ENCODE measurements at places on chromosomes 12 and 14.

DNA sequence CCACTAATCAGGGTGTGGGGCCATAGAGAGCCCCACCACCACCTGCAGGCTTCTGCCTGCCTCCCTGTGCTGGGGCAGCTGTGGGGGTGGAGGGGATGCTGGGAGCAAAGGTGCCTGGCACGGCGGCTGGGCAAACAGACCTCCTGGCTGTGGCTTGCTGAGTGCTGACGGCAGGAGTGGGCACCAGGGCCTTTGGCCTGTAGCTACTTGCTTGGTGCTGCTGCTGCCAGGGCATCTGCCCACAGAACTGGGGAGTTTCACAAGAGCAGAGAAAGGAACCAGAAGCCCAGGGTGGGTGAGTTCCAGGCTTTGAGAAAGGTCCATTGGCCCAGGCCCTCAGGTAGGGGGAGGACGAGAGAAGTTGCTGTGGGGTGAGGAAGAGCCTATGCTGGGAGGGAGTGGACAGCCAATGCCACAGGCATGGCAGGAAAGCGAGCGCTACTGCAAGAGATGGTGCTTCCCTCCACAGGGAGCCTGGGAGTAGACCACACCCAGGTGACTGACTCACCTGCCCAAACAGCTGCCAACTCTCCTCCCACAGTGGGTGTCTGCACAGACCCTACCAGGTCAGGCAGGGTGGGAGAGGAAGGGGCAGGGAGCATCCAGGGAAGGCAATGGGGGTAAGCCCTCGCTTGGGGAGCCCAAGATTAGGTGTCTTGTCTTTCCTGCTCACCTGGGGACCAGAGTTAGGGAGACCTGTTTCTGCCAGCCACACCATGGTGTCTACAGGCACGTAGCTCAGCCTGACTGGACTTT is 39.0 kb upstream of the HDAC7 start:
- no peak for DNase-seq

- DNase-seq: no peak
These were observed 15.8 kb downstream of the NID2 start for GRCh38 chr14:52053044-52053443.

- DNase-seq: no peak
These were observed 18.3 kb downstream of the NOC4L start for GRCh38 chr12:132162508-132163031.

DNA sequence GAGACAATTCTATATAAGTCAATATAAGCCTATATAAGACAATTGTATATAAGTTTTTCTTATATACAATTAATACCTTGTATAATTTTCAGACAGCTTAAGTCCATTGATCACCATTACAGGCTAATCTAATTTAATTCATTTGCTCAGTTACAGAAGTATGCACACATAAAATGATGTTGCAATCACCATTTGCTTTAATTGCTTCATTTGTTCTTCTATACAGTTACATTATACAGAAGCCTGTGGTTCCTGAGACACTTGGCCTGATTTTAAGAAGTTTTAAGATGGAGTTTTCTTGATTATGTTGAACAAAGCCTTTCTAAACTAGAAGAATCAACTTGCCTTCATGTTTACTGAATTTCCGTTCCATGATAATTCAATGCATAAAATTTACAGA is 314.6 kb upstream of the PDE3A start:
- no peak for DNase-seq

- DNase-seq: no peak
These were observed 22.0 kb downstream of the TTC9 start for GRCh38 chr14:70663707-70664179.

- DNase-seq: no peak
These were observed 60.2 kb downstream of the TBX3 start for GRCh38 chr12:114623737-114624136.

DNA sequence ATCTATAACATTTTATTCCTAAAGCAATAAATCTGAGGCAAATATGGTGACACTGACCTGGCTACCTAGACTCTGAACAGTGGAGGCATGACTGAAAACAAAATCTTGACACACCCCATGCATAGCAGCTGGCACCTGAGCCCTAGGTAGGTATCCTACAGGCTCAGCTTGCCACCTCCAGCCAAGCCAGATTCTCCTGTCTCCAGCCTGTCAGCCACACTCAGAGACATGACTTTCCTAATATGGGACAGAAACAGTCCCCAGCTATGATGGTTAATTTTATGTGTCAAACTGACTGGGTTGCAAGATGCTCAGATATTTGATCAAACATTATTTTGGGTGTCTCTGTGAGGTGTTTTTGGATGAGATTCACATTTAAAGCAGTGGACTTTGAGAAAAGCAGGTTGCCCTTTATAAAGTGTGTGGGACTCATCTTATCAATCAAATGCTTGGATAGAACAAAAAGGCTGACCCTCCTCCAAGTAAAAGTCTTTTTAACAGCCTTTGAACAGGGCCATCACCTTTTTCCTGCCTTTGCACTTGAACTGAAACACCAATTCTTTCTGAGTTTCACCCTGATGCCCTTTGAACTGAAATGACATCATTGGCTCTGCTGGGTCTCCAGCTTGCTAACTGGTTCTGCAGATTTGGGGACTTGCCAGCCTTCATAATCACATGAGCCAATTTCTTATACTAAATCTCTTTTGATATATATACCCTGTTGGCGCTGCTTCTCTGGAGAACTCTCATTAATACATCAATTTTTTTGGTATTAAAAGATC is 125.4 kb downstream of the LLPH start:
- DNase-seq: no peak

DNA sequence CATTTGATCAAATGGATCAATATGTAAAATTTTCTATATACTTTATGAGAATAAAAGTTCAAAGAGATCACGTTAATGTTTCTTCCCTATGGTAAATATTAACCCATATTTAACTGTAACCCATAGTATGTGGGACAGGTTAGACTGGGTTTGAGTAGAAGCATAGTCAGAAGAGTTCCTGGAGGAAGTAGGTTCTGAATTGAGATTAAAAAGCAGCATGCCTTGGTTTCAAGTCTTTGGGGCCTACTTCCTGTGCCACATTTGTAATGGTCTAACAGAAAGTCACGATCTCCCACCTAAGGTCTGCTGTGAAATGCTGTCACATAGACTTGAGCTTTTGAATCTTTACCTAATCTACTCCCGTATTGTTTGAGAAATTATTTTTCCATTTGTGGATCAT is 63.8 kb downstream of the FIGNL2 start:
- no peak for DNase-seq

GRCh38 chr14:65792208-65792905 is 379.8 kb downstream of the FUT8 start:
- DNase-seq: no peak

- DNase-seq: no peak
These were observed 90.8 kb downstream of the NTF3 start for GRCh38 chr12:5522432-5523335.

- no peak for DNase-seq
These were observed 75.2 kb downstream of the FIGNL2 start for GRCh38 chr12:51773145-51773869.

GRCh38 chr12:53973236-53974042 is 513 bp downstream of the HOXC11 start:
- no peak for DNase-seq

- no peak for DNase-seq
These were observed 3.4 kb downstream of the GDF11 start for GRCh38 chr12:55746174-55746912.

DNA sequence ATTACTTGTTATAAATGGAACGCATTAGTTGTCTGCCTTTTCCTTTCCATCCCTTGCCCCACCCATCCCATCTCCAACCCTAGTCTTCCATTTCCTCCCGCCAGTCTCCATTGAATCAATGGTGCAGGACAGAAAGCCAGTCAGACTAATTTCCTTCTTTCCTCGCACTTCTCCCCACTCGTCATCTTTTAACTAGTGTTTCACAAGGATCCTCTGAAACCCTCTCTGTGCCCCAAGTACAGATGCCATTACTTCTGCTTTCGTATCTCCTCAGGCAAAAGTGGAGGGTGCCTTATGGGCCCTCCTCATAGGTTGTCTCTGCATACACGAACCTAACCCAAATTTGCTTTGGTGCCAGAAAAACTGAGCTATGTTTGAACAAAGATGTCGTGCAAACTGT is 4.2 kb downstream of the DAZAP2 start:
- no peak for DNase-seq

- no peak for DNase-seq
These were observed 62.1 kb downstream of the ACACB start for GRCh38 chr12:109178532-109178931.

GRCh38 chr12:117749431-117749830 is 219.4 kb downstream of the KSR2 start:
- DNase-seq: no peak

DNA sequence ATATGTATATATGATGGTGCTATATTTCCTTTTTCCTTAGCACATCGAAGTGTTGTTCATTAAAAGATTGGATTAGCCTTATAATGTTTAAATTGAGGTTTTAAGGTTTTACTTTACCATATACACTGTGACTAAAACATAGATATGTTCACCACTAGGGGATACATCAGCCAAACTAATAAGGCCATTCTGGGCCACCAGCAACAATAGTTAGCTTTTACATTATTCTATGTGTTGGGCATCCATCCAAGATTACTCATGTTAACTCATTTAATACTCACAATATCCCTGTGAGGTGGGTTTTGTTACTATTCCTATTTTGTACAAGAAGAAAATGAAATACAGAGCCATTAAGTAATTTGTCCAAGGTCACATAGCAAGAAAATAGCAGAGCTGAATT is 202.6 kb upstream of the AVPR1A start:
- no peak for DNase-seq

- no peak for DNase-seq
These were observed 17.1 kb downstream of the SMCO2 start for GRCh38 chr12:27463511-27464219.

DNA sequence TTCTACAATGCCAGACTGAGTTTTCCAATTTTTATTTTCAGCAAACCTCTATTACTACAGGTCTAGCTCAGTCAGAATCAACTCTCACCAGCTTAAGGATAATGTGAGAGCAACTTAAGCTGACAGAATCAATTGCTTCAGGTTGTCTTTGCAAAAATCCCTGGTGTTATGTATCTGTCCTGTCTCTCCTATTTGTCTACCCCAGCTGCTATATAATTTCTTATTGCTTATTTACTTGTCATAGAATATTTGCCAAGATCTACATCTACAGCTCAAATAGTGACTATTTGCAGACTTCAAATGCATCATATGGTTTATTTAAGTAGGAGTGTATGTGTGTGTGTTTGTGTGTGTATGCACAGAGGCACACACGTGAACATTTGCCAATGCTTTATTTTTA is 54.1 kb downstream of the FOXG1 start:
- no peak for DNase-seq

- DNase-seq: no peak
These were observed 10.6 kb downstream of the MCRS1 start for GRCh38 chr12:49557187-49557916.

GRCh38 chr12:14167005-14167628 is 185.7 kb upstream of the GRIN2B start:
- no peak for DNase-seq

GRCh38 chr12:104568935-104569334 is 112.2 kb downstream of the CHST11 start:
- DNase-seq: no peak

GRCh38 chr12:28232211-28232928 is 42.1 kb downstream of the CCDC91 start:
- DNase-seq: no peak

GRCh38 chr14:32713856-32714255 is 224.8 kb upstream of the NPAS3 start:
- no peak for DNase-seq

DNA sequence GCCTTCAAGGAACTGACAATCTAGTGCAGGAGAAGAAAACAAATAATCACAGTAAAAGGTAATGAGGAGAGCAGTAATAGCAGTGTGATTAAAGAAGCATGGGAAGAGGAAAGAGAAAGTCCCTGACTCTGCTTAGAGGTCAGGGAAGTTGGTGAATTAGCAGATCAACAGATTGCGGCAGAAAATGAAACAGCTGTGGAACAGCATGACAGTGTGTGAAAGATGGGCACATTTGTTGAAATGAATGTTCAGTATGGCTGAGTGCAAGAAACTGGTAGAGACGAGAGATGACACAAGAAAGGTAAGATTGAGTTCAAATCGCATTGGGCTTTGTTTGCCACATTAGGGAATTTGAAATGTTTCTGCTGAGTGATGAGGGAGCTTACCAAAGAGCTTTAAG is 63.7 kb upstream of the RASSF8 start:
- DNase-seq: no peak

DNA sequence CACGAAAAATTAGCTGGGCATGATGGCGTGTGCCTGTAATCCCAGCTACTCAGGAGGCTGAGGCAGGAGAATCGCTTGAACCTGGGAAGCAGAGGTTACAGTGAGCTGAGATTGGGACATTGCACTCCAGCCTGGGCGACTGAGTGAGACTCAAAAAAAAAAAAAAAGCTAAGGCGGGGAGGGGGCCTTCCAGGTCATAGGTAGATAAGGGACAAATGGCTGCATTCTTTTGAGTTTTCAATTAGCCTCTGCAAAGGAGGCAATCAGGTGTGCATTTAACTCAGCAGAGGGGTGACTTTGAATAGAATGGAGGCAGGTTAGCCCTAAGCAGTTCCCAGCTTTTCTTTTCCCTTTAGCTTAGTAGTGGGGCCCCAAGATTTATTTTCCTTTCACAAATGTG is 743 bp upstream of the AACS start:
- DNase-seq: no peak

GRCh38 chr12:53345486-53346188 is 9.5 kb upstream of the SP7 start:
- no peak for DNase-seq

- DNase-seq: no peak
These were observed 44.2 kb downstream of the CLMN start for GRCh38 chr14:95275494-95275893.

- DNase-seq: no peak
These were observed 34.2 kb downstream of the ARID4A start for GRCh38 chr14:58332561-58332960.

- no peak for DNase-seq
These were observed 137.2 kb upstream of the NCOR2 start for GRCh38 chr12:124704619-124705018.

GRCh38 chr12:68587448-68587873 is 23.2 kb upstream of the RAP1B start:
- no peak for DNase-seq

DNA sequence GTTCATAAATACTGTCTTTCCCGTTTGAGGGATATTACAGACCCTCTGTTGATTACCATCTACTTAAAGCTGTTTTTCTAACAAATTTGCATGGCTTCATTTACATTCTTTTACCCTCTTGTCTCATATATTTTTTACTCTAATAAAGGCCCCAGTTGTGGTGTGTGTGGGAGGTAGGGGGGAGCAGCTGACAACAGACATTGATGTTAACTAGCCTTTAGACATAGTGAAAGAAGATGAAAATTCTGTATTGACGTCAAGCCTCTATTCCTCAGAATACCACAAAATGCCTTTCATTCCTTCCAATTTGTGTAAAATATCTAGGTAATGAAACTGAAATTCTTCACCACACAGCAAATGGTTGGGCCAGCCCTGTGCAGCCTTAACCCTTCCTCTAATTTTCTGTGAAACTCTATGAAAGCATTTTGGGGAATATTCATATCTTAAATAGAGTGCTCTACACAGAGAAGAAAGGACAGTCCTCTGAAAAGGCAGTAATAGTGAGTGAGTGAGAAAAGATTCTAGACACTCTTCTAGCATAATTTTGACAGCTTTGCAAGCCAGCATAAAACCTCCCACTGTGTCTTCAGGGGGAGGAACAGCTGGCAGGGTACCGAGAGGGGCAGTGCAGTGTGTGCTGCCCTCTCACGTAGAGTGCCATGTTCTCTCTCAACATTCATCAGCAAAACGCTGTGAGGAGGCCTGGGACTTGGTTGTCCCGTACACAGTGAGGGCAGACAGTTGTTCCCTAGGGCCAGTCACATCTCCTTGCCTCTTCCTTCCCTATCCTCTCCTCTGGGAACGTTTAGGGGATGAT is 20.1 kb upstream of the CERS5 start:
- no peak for DNase-seq

All from stimulated activated CD8-positive, alpha-beta memory T cell treated with anti-CD3 and anti-CD28 coated beads, Interleukin-4, amount 100 ng/mL, for 4 hours (primary cell).